Right cardiac atrium (tissue), 5 donors: ENCODE measurements at places on chromosomes 12 and 14. TPM values are rescaled to one million over a fixed set of nuclear protein-coding genes. Genes with fewer than 3 reads are reported as not detected.

Gene ANKRD33
- not detected for total RNA-seq

Gene KRT79
- not detected for total RNA-seq

Gene SLCO1B1
- not detected for total RNA-seq

Gene ACSM4
- total RNA-seq: not detected

Gene NT5DC3
- 1.6 TPM for total RNA-seq

Gene SUPT16H
- total RNA-seq: 35.2 TPM

Gene CCDC63
- not detected for total RNA-seq

Gene NPFF
- not detected for total RNA-seq

Gene TESPA1
- 0.91 TPM for total RNA-seq

Gene CLEC4C
- total RNA-seq: not detected

Gene LRIG3
- total RNA-seq: 8.7 TPM

Gene FAM222A
- total RNA-seq: 10.6 TPM
